ENCODE measurements at places on chromosomes 7 and 10.

- no peak for DNase-seq
Observed at GRCh38 chr7:73618538-73618937, 5.8 kb downstream of the MLXIPL start.

- no peak for DNase-seq
Observed at GRCh38 chr7:7909376-7909775, 59.2 kb upstream of the GLCCI1 start.

DNA sequence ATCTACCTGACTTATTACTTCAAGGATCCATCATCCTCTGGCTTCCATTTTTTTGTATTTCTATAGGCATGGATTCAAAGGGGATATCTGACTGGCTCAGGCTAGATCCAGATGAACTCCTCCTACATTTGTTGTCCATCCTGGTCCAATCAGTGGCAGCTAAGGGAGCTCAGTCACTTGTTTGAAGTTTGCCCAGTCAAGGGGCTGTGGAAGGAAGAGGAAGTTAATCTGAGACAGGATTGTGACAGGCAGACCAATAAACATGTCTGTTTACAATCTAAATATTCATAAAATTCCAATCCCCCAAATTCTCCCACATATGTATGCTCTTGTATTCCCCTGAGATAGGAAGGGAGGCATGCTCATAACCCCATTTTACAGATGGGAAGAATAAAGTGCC, 48.7 kb downstream of the CAV1 start:
- no peak for DNase-seq

GRCh38 chr7:4066626-4067475, 615.2 kb upstream of the FOXK1 start:
- DNase-seq: no peak

GRCh38 chr10:117860135-117860534, 186.6 kb downstream of the RAB11FIP2 start:
- no peak for DNase-seq

- DNase-seq: no peak
Observed at GRCh38 chr10:49089557-49090188, 25.6 kb downstream of the VSTM4 start.

GRCh38 chr10:122639801-122640200, 59.8 kb downstream of the C10orf120 start:
- no peak for DNase-seq

GRCh38 chr10:6987536-6987945, 407.5 kb upstream of the PRKCQ start:
- no peak for DNase-seq
